Stimulated activated CD8-positive, alpha-beta memory T cell treated with anti-CD3 and anti-CD28 coated beads, Interleukin-4, amount 100 ng/mL, for 24 hours (primary cell): ENCODE measurements at places on chromosomes 1 and 21.
A peak's percentile ranks its signal among the peaks of the same experiment; 100 is the strongest.

DNA sequence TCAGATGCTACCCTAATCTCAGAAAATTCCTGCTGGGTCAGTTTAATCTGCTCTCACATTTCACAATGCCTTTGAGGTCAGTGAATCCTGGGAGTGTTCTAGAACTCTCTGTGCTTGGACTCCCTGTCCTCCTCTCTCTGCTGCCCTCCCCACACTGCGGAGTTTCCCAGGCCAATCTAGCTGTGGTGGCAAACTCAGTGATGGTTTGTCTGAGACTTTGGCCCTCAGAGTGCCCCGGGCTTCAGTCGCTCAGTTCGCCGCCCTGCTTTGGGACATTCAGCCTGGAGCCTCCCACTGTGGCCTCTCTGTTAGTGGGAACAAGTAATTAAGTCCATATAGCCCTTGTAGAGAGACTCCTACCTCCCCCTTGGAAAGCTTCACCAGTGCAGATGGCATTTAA, 7.1 kb downstream of the C1orf226 start:
- DNase-seq, result no peak

GRCh38 chr1:110548381-110548780, 29.4 kb upstream of the KCNA10 start:
- DNase-seq, result no peak

DNA sequence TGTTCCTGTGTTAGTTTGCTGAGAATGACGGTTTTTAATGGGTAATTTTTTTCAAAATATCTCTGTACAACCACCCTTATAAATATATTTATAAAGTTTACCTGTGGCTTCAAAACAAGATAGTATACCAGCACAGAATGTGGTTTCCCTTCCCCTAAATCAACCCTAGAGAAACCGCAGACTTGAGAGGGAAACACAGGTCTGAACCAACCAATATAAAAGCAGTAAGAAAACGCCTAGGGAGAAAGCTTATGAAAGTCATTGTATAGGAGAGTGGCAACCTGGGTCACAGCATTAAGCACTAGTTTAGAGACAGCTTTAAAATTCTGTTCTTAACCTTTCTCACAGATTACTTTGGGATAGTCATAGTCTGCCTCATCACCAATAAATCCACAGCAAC, 180.6 kb upstream of the LHX8 start:
- DNase-seq, result no peak

DNA sequence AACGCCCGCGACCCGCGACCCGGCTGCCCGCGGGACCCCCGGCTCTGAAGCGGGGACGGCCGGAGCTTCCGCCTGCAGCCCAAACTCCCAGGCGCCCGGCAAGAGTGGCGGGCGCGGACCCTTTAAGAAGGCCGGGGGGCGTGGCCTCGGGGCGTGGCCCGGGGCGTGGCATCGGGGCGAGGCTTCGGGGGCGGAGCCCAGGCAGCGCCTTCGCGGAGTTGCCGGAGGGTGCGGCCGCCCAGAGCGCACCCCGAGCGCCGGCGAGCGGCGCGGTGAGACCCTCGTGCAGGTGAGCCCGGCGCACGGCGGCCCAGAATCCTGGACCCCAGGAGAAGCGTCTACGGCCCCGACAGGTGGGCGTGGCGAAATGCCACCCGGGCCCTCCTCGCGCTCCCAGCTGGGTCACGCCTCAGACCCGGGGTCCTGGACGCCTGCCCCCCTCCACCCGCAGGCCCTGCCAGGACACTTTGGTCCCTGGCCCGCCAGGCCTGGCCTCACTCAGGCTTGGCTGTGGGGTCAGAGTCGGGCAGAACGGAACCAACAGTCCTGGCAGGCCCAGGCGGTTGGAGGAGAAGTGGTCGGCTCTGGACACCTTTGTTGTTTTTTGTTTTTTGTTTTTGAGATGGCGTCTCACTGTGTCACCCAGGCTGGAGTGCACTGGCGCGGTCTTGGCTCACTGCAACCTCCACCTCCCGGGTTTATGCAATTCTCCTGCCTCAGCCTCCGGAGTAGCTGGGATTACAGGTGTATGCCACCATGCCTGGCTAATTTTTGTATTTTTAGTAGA, 14.4 kb downstream of the RNF223 start:
- peak; percentile 91 for DNase-seq

DNA sequence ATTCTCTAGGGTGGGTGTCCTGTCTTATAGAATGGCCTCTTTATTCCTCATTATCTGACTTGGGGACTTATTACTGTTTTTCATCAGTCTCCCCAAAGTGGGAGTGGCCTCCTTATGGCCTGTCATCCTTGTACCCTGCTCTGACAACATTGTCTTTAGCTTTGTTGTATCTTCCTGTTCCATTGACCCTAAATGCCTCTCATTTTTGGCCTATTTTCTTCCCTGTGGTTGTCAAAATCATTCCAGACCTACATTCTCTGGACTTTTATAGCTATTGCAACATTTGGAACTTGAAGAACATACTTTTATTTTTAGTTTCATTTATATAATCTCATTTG, 9.7 kb downstream of the SFT2D2 start:
- no peak for DNase-seq

GRCh38 chr1:202998836-202999750, 8.1 kb upstream of the TMEM183A start:
- peak; percentile 33 for DNase-seq

- DNase-seq, result no peak
Observed at GRCh38 chr1:83087851-83088250, 911.1 kb downstream of the TTLL7 start.

DNA sequence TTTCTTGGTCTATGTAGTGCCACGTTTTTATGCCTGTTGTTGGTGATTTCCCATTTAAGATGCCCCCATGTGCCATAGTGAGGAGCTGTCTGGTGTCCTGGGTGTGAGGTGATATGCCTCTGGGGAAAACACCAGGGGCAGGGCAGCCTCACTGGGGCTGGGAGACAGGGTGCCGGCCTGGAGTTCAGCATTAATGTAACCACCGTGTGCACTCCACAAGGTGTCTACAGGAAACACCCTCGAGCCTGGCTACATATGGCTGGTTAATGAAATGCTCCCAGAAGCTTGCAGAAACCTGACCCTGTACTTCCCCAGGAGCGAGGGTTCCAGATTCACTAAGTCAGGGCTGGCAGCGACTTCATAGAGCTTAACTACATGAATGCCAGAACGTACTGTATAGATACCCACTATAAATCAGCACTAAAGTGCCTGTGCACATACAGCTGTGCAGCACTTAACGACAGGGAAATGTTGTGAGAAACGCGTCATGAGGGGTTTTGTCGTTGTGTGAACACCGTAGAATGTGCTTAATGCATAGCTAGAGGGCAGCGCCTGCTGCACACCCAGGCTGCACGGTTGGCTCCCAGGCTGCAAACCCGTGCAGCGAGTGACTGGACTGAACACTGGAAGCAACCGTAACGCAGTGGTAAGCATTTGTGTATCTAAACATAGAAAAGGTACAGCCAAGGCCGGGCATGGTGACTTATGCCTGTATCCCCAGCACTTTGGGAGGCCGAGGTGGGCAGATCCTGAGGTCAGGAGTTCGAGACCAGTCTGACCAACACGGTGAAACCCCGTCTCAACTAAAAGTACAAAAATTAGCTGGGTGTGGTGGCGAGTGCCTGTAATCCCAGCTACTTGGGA, 10.4 kb downstream of the TFF2 start:
- DNase-seq, result no peak

DNA sequence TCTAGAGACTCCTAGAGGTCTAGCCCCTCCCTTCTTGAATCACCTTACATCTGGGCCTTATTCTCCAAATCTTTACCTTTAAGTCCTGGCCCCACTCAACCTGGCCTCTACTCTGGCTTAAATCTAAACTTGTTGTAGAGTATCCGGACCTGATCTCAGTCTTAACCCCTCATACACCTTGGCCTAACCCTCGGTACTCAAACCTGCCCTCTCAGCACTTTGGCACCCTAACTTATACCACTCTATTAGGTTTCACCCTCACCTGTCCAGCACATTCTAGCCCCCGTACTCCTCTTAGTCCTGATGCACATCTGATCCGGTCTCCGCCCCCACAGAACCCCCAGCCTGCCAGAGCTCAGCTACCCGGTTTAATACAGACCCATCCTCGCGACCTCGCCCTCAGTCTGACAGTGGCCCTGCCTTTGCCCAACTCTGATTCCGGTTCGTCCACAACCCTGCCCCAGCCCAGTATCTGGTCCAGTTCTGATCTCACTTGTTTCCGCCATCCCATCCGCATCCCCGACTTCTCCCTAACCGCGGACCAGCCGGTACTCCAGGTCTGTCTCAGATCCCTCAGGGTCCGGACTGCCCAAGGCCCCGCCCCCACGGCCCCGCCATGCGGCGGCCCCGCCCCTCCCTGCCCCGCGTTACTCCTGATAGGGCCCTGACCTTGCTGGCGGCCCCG, 1.5 kb downstream of the TRIM62 start:
- DNase-seq, result peak; percentile 76

- DNase-seq, result no peak
Observed at GRCh38 chr1:242004751-242005495, 6.0 kb upstream of the MAP1LC3C start.

DNA sequence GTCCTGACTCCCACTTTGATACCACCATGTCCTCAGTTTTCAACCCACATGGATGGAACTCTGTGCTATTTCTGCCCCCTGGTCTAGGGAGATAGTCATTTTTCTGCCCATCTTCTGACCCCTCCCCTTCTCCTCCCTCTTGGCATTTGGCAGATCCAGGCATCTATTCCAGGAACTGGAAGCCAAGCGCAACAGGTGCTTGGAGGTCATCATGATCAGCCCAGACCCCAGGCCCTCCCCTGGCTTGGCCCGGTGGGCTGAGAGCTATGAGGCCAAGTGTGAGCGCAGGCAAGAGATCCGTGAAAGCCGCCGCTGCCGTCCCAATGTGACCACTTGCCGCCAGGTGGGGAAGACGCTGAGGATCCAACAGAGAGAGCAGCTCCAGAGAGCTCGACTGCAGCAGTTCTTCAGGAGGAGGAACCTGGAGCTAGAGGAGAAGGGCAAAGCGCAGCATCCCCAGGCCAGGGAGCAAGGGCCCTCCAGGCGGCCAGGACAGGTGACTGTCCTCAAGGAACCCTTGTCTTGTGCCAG, 4.0 kb downstream of the TRAF3IP3 start:
- no peak for DNase-seq

GRCh38 chr1:110570307-110570706, 35.9 kb downstream of the KCNA2 start:
- no peak for DNase-seq

GRCh38 chr1:172905452-172905851, 145.3 kb downstream of the TNFSF18 start:
- no peak for DNase-seq

DNA sequence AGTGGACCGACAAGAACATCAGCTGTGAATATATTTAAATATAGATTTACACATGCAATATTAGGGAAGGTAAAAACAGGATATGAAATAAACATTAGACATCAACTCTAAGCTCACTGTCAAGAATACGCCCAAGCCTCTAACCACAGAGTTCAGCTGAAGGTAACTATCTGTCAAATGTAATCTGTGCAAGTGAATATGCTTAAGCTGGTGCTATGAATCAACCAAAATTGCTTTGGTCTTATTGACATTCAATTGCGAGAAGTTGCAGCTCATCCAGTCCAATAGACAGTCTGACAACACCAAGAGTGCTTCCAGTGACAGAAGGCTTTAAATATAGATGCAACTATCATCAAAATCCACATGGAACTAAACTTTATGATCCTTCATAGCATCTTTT, 32.3 kb downstream of the USH2A start:
- no peak for DNase-seq

DNA sequence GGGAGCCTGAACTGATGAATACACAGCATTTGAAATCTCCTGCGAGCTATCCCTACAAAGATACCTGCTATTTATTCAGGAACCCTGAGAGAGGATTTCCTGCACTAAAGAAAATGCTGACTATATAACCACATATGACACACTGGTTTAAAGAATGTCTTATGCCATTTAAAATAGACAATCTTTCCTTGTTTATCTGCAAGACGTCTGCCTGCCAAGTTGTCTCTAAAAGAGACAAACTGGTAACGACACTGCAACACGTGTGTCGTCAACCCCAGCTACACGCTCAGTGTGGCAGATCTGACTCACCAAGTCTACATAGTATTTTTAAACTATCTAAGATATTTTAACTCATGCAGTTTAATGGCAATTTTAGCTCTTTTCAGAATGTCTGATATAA, 42.7 kb downstream of the APP start:
- DNase-seq, result no peak

- DNase-seq, result no peak
Observed at GRCh38 chr1:12495725-12496124, 122.3 kb downstream of the DHRS3 start.

DNA sequence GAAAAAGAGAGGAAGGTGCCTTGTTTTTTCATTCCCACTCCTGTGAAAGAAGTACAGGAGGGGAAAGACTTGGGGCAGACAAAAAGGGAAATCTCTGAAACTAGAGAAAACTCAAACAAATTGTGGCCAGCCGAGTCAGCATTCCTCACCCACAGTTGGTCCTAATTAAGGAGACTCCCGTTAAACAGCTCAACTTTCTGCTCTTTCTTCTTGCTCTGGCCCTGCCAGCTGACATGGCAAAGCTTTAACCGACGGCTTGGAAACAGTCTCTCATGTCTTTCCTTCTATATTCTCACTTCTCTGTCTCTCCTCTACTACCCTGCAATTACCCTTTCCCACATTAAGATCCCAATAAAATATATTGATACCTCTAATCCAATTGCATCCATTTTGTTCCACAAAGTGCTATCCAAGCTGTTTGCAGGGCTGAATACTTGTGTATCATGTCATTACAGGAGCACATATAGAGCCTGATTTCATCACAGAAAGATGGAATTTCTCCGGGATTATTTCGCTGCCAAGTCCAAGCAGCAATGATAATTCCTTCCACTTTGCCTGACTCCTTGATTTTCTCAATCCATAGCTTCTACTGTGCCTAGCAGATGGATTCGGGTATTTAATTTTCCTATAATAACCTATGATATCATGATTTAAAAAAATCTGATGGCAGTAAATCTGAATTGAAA, 65.4 kb upstream of the IPO9 start:
- no peak for DNase-seq

DNA sequence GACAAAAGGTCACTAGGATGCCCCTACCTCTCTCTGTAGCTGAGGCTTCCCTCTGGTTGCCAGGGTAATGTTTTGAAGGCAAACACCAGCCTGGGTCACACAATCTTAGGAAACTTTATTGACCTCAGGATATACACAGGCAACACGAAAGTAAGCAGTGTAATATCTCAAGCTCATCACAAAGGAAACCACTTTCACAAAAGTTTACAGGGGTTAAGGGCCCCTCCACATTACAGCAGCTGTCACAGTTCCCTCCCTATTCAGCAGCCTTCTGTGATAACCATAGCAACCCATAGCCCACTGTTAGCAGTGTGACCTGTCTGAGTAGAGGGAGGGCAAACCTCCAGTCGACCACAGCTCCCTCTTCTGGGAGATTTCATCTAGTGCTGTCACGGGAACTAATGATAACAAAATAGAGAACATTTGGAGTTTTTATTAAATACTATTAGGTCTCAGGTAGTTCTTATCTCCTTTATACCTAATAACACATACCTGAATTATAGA, 149.8 kb downstream of the PTPRC start:
- no peak for DNase-seq

- no peak for DNase-seq
Observed at GRCh38 chr1:39131940-39132339, 72.6 kb upstream of the MACF1 start.

DNA sequence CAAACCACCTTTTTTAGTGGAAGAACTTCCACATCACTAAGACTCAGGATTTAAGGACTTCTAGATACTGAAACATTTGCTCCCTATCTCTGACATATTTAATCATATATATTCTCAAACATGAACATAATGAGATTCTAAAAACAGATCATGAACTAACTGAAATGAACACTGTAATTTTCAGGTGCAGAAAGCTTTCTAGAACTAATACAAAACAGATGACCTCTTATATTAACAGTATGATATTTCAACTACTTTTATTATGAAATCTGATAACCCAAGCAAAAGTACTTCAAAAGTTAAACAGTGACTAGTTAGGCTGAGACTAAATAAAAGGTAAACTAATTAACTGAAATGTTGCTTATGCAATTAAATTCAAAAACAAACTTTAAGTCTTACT, 157.5 kb downstream of the COP1 start:
- DNase-seq, result no peak
